Suprapubic skin (tissue), 4 donors: ENCODE measurements at places on chromosomes 13 and 19.
A peak's percentile ranks its signal among the peaks of the same experiment; 100 is the strongest.

DNA sequence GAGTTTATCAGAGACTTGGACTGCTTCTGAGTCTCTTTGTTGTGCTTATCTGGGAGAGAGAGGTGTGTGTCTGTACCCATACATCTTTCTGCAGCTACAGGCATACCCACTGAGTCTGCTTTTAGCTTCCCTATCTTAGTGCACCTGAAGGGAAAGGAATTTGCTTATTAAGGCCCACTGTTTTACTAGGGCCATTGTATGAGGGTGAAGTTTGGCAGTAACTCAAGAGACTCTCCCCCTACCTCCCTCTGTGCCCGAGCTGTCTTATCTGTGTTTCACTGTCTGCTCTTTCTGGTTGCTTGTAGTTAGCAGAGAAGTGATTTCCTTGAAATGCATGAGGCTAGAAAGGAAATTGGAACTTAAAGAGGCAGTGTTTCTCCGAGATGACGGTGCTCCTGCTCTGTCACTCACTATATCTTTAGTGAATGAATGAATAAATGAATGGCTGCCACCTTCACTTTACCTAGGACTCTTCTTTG lies 678 bp upstream of the CD33 start:
- no peaks in the 10 kb centered on the region for H3K36me3 ChIP-seq
- no peak for DNase-seq
- H3K27ac ChIP-seq: no peak overlapping the region
- H3K4me3 ChIP-seq: no peak overlapping the region
- no peaks in the 10 kb centered on the region for H3K4me1 ChIP-seq
- peaks cover 7% of the 10 kb centered on the region for H3K27me3 ChIP-seq

GRCh38 chr19:41352609-41353465 lies 885 bp downstream of the TGFB1 start:
- H3K27ac ChIP-seq: peak overlapping the region; percentile 77
- H3K4me1 ChIP-seq: peaks cover 69% of the 10 kb centered on the region
- peaks cover 3% of the 10 kb centered on the region for H3K36me3 ChIP-seq

- DNase-seq: no peak
- no peaks in the 10 kb centered on the region for H3K36me3 ChIP-seq
- no peaks in the 10 kb centered on the region for H3K4me1 ChIP-seq
Measured at GRCh38 chr13:70391678-70392077, 283.4 kb upstream of the KLHL1 start.

GRCh38 chr19:41702171-41702651 lies 6.2 kb upstream of the CEACAM5 start:
- no peak overlapping the region for H3K27ac ChIP-seq
- peaks cover 60% of the 10 kb centered on the region for H3K27me3 ChIP-seq
- no peak overlapping the region for H3K4me3 ChIP-seq

- no peak overlapping the region for H3K27ac ChIP-seq
- no peaks in the 10 kb centered on the region for H3K36me3 ChIP-seq
- peaks cover 39% of the 10 kb centered on the region for H3K27me3 ChIP-seq
Measured at GRCh38 chr19:46239193-46240024, 9.9 kb downstream of the IGFL1 start.

DNA sequence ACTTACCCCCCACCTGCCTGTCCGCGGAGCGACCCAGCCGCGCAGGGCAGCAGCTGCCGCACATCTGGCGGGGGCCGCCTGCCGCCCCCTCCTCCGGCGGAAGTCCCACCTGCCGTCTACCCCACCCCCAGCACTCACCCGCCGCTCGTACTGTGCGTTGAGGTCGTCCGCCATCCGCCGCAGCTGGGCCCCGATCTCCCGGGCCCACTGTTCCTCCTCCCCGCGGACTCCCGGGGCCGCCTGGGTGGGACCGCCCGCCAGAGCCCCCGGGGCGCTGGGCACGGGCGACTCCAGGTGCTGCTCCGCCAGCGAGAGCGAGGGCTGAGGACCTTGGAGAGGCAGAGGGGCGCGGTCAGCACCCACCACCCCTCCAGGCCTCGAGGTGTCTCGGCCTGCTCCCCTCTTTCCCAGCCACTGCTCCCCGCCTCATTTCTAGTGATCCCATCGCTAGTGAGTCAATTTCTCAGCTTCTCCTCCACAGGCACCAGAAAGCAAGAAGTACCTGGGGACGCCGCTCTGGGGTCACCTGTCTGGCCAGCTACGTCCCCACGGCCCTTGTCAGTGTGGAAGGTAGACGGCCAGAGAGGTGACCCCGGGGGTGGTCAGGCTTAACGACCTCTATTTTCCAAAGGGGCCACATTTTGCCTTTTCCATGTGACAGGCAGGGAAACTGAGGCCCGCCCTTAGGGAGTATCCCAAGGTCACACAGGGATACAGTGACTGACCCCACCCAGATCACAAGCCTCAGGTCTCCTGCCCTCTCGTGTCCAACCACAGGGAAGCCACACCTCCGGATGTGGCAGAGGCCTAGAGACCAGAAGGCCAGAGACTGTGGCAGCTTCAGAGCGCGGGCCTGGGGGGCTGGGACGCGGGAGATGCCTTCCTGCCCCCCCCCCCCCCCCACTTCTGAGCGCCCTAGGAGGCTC lies 4.3 kb downstream of the BBC3 start:
- peak; percentile 94 for DNase-seq
- H3K4me1 ChIP-seq: peaks cover 52% of the 10 kb centered on the region
- peak overlapping the region; percentile 96 for H3K27ac ChIP-seq

GRCh38 chr19:16416991-16417390 lies 54.8 kb downstream of the EPS15L1 start:
- no peaks in the 10 kb centered on the region for H3K27me3 ChIP-seq
- H3K4me1 ChIP-seq: peaks cover 4% of the 10 kb centered on the region
- H3K36me3 ChIP-seq: peaks cover 84% of the 10 kb centered on the region
- no peak overlapping the region for H3K4me3 ChIP-seq
- DNase-seq: no peak

DNA sequence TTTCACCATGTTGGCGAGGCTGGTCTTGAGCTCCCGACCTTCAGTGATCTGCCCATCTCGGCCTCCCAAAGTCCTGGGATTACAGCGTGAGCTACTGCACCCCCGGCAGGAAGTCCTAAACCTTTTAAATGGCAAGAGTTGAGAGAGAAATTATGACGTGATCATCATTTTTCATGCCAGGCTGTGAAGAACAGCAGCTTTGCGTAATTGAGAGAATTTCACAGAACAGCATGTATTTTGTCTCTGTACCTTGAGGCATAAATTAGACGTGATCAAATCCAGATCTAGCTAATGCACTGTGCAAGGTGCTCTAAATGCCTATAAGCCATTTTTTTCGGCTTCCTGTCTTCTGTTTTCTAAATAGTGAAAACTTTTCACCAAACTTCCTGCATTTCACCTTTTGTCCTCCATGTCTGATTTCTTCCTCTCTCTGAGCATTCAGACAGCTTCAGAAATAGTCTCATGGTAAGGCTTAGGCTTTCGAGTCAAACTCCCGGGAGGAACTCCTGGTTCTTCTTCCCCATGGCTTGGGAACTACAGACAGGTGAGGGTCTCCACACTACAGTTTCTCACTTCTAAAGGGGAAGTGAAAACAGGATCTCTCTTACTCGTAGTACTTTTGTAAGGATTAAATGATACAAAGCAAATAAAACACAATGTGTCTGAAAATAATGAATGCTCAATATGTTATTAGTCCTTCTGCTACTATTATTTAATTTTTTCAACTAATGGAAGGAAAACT lies 51.0 kb downstream of the WDFY2 start:
- DNase-seq: no peak
- H3K4me3 ChIP-seq: no peak overlapping the region
- peaks cover 57% of the 10 kb centered on the region for H3K4me1 ChIP-seq

DNA sequence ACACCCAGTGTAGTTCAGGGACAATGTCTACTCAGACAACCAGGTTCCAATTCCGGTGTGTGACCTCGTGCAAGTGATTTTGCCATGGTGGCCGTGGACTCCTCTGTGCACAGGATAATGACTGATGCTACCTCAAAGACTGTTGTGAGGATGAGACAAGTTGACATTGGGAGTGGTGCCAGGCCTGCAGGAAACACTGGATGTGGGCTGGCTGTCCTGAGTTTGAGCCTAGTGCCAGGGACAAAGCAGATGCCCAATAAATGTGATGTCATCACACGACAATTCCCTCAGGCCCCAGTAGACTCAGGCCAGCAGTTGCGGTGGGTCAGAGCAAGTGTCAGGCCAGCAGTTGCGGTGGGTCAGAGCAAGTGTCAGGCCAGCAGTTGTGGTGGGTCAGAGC lies 6.2 kb upstream of the SCN1B start:
- no peaks in the 10 kb centered on the region for H3K27me3 ChIP-seq
- no peak overlapping the region for H3K27ac ChIP-seq
- no peak for DNase-seq
- H3K4me3 ChIP-seq: no peak overlapping the region

- no peak overlapping the region for H3K27ac ChIP-seq
- no peaks in the 10 kb centered on the region for H3K36me3 ChIP-seq
- H3K27me3 ChIP-seq: peaks cover 14% of the 10 kb centered on the region
- no peaks in the 10 kb centered on the region for H3K4me1 ChIP-seq
- peak; percentile 47 for DNase-seq
Measured at GRCh38 chr13:112453874-112454647, 77.9 kb downstream of the SPACA7 start.

- DNase-seq: no peak
- no peaks in the 10 kb centered on the region for H3K36me3 ChIP-seq
- no peak overlapping the region for H3K4me3 ChIP-seq
- peaks cover 5% of the 10 kb centered on the region for H3K27me3 ChIP-seq
Measured at GRCh38 chr19:28882818-28883217, 330.1 kb downstream of the UQCRFS1 start.

GRCh38 chr19:3572132-3572854 lies 451 bp upstream of the HMG20B start:
- no peaks in the 10 kb centered on the region for H3K27me3 ChIP-seq
- H3K27ac ChIP-seq: peak overlapping the region; percentile 26

GRCh38 chr19:4534836-4535658 lies at the start of gene PLIN5:
Gene PLIN5, minus strand, starts transcription at chr19:4535224. Its CDS starts 1,150 bp downstream, at chr19:4534074.
- no peak within 1 kb of the TSS for H3K27ac ChIP-seq
- H3K4me1 ChIP-seq: peaks cover 8% of the 10 kb centered on the region
- peaks cover 44% of the 10 kb centered on the region for H3K27me3 ChIP-seq
- DNase-seq: peak; percentile 78

DNA sequence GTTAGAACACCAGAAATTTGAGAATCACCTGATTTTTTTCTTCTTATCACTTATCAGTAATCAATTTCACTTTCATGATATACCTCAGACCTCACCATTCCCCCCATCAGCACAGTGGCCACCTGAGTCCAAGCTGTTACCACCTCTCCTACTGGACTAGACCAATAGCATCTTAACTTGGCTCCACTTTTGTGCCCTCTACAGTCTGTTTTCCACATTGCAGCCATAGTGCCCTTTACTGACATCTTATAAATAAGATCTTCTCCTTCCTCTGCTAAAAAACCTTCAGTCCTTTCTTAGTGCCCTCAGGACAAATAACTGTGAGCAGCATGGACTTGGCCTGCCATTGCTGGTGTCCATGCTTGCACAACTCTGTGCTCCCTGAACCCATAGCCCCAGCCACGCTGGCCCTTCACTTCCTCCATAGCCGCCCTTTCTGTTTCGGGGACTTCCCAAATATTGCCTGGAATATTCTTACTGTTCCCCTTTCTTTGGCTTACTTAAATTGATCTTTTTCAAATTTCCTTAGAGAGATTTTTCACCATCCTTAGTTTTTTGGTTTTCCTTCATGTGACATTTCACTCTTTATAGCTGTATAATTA lies 380.8 kb downstream of the LMO7 start:
- H3K27me3 ChIP-seq: no peaks in the 10 kb centered on the region
- H3K4me3 ChIP-seq: no peak overlapping the region
- H3K4me1 ChIP-seq: peaks cover 4% of the 10 kb centered on the region
- H3K36me3 ChIP-seq: no peaks in the 10 kb centered on the region

DNA sequence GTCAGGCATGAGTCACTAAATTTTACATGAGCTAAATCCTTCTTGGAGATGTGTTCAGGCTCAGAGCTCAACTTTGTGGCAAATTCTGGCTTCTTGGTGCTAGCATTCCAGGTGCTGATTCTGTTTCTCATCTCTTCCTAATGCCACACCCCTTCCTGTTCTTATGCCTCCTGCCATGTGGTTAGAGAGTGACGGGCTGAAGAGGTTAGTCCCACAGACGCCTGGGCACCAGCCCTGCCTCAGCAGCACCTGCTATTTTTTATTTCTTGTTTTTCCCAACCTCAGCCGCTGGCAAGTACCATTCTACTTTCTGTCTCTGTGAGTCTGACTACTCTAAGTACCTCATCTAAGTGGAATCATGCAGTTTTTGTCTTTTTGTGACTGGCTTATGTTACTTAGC lies 329.5 kb downstream of the KCNRG start:
- no peaks in the 10 kb centered on the region for H3K4me1 ChIP-seq
- H3K27me3 ChIP-seq: no peaks in the 10 kb centered on the region
- DNase-seq: no peak
- H3K4me3 ChIP-seq: no peak overlapping the region

DNA sequence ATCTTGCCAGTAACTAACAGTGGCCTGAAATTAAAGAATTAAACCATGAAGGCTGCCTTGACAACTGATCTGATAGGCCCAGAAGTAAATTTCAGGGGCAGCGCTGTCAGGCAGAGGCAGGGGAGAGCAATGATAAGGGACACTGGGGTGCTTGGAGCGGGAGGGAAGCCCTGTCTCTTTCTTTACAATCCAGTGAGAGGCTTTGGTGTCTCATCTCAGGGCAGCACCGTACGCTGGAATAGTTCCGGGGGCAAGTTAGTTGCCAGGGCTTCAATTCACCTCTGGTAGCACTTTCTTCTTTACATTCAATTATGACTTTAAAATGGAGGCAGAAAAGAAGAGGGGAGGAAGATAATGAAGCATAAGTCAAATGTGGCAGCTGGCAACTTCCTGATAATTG lies 74.6 kb downstream of the CBY2 start:
- no peaks in the 10 kb centered on the region for H3K27me3 ChIP-seq
- H3K27ac ChIP-seq: no peak overlapping the region
- peaks cover 6% of the 10 kb centered on the region for H3K4me1 ChIP-seq
- no peaks in the 10 kb centered on the region for H3K36me3 ChIP-seq

- DNase-seq: no peak
- H3K36me3 ChIP-seq: peaks cover 39% of the 10 kb centered on the region
- H3K4me3 ChIP-seq: no peak overlapping the region
- H3K4me1 ChIP-seq: no peaks in the 10 kb centered on the region
- no peaks in the 10 kb centered on the region for H3K27me3 ChIP-seq
Measured at GRCh38 chr19:4423416-4424126, 21.1 kb downstream of the CHAF1A start.

DNA sequence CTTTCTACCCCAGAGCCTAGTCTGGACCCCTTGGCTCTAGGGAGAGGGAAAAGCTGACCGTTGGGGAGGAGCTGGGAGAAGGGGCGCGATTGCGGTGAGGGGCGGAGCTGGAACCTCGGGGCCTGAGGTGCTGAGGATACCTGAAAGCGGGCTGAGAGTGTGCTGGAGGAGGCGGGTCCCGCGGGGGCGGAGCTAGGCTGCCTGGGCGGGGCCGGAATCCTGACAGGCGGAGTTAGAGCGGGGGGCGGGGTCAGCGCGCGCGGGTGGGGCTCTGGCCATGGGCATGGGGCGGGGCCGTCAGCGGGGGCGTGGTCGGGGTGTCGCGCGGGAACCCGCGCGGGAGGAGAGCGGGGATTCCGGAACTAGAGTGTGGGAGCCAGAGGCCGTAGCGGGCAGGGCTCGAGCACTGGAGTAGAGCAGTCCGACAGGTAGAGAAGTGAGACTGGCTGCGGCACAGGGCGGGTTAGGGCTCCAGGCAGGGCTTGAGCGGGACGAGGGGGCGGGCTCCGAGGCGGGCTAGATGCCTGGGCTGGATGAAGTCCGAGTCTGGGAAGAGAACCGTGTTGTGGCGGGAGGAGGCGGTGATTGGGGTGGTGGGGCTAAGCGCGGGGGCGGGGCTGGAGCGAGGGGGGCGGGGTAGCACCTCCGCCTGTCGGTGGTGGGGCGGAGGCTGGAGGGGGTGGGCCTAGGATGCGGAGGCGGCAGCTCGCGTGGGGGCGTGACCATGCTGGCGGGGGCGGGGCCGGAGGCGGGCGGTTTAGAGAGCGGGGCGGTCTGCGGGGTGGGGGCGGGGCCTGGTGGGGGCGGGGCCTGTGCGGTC lies at the start of gene INAFM1:
Gene INAFM1, plus strand, starts transcription at position 815 of the 820 bp plus-strand sequence. CDS start 35 bp downstream, outside the sequence.
- peak within 1 kb of the TSS; percentile 96 for H3K27ac ChIP-seq
- H3K27me3 ChIP-seq: no peaks in the 10 kb centered on the region
- peak; percentile 99 for DNase-seq
- peaks cover 19% of the 10 kb centered on the region for H3K36me3 ChIP-seq
